ENCODE measurements at places on chromosomes 4 and X. TPM values are rescaled to one million over a fixed set of nuclear protein-coding genes. Genes with fewer than 3 reads are reported as not detected.

The VCX3B gene
- total RNA-seq, result not detected

- peak; percentile 95 for DNase-seq
These were observed 84.8 kb upstream of the PLAC1 start for GRCh38 chrX:134743091-134743490.

The CENPI gene
- 6.6 TPM for total RNA-seq

DNA sequence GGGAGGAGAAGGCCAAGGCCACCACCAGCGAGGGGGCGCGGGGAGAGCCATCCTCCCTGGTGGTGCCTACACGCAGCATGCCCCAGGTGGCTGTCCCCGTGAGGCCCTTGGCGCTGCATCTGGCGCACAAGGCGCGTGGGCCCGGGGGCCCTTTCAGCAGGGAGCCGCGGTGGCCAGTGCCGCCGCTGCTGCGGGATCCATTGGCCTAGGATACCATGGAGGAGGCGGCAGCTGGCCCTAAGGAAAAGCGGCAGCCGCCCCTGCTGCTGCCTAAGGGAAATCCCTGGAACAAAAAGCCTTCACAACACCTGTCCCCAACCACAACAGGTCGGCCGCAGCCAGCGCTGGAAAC, 1059.6 kb downstream of the TECRL start:
- DNase-seq, result no peak

GRCh38 chrX:63761639-63762038, 23.4 kb downstream of the ARHGEF9 start:
- no peak for DNase-seq

GRCh38 chr4:787561-787981, 38.4 kb downstream of the CPLX1 start:
- DNase-seq, result no peak

- DNase-seq, result no peak
These were observed 75.8 kb downstream of the JAKMIP1 start for GRCh38 chr4:6124386-6125102.

GRCh38 chr4:118918388-118918787, 29.7 kb downstream of the SYNPO2 start:
- peak; percentile 66 for DNase-seq

DNA sequence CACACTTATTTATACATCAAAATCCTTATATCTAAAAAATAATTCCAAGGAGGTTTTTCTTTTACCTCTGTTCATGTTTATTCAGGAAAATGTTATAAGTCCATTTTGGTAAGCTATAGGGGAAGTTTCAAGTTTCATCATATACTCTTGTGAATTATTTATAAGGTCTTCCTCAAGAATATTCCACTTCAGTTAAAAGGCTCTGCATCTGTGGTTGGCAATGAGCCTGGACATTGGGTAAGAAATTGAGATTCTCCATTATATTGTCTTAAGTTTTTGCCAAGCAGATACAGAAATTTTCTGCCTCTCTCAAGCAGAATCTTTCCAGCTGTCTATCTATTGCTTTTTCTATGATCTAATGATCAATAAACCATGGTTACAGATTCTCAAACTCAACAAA, 641.9 kb downstream of the NLGN4X start:
- peak; percentile 0 for DNase-seq

GRCh38 chr4:100268789-100269188, 78.5 kb upstream of the DDIT4L start:
- no peak for DNase-seq

- DNase-seq, result no peak
These were observed 59.0 kb downstream of the ING2 start for GRCh38 chr4:183563874-183564273.

- no peak for DNase-seq
These were observed 207.2 kb upstream of the CNKSR2 start for GRCh38 chrX:21167011-21167410.

- no peak for DNase-seq
These were observed 633.4 kb upstream of the AADAT start for GRCh38 chr4:170723171-170723570.

The MAMLD1 gene
- total RNA-seq, result 4.4 TPM

The SLC25A5 gene
- total RNA-seq, result 73.8 TPM

DNA sequence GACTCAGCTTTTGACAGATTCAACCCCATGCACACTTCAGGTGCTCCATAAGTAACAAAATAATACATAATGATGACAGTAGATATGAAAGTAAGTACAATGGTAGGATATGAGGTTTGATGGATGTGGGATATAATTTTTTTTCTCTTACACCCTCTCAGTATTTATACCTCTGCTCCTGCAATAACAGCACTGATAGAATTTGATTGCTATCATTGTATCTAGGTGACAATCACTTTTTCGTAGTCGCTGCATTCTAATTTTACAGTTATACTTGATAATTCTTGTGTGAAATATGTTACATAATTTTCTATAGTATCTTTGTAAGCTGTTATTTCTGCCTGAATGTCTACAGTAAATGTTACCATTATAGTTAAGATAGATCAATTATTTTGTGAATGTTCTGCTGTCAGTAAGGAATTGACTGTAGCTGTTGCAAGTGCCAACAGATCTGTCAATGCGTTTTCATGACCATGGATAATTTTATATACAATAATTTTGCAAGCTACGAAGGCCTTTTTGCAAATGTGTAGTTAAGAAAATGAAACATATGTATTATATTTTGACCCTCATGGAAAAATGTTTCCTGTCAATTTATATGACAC, 128.9 kb downstream of the BANK1 start:
- DNase-seq, result no peak

GRCh38 chr4:125350470-125351135, 35.8 kb downstream of the FAT4 start:
- peak; percentile 16 for DNase-seq

GRCh38 chr4:76830964-76831703, 66.8 kb downstream of the SOWAHB start:
- DNase-seq, result peak; percentile 72

- peak; percentile 51 for DNase-seq
These were observed 27.2 kb upstream of the SLC25A4 start for GRCh38 chr4:185115827-185116232.

- no peak for DNase-seq
These were observed 13.9 kb downstream of the UFSP2 start for GRCh38 chr4:185411849-185412248.

DNA sequence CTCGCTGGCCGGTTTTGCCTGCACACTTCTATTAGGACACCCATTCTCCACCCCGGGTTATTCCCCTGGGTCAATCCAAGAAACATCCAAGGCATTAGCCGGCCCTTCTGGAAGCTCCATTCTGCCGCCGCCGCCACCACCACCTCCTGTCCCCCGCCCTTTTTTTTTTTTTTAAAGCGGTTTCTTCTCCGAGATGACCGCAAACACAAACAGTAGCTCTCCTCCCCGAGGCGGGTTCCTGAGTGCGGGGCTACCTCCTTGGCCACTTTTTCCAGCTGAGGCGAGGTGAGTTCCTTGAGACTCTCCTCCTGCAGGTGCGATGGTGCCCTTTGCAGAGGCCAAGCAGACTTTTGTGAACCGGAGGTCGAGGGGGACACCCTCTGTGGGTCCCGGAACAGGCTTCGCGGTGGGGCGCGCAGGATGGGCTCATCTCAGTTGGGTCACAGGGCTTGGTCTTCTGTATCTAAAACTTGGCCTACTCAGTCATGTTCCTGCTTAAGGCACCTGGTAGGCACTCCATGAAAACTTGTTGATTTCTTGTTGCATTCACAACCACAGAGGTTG, 930 bp downstream of the NWD2 start:
- DNase-seq, result no peak

DNA sequence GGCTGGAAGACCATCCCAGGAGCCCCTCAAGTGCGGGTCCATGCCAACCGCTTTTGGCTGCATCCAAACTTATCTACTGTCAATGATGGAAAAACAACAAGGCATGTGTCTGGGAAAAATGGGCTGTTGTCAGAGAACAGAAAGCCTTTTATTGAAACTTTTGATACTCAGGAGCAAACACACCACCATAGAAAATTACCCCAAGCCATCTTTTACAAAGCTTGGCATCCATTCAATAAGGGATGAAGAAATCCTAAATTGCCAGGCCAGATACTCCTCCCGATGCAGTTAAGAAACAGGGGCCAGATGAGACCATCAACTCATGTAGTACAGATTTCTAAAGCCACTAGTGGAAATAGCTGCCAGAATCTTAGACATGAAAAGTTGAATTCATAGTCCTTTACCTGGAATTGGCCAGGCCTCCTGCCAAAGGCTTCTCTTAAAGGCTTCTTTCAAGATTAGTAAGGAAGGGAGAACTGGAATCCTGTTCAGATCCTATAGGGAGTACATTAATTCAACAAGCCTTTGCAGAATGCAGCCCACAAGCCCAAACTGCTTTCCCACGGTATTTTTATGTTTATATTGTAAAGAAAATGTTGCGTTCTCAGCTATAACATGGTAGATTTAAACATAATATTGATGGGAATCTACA, 145.4 kb upstream of the MAP3K15 start:
- no peak for DNase-seq

DNA sequence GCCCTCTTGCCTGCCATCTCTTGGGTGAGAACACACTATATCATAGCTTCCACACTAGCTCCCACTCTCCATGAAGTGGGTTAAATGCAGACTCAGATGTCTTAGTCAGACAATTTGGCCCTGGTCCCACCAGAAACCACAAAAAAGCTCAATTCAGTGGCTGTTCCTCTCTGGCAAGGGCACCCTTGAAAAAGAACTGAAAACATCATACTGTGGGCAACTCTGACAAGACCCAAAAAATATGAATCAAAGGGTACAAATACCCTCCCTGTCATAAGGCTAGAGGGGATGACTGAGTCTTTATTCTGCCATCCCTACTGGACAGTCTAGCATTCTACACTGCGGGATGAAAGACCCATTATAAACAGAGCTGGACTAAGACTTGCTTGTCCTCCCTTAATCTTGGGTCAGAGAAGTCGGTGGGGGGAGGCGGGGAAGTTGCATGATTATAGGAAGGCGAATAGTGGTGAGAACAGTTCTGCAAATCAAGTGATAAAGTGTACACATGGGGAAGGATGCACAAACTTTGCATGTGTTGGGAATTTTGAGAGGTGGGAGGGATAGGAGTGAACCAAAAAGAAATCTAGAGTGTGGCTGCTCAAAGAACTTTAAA, 172.1 kb downstream of the OPHN1 start:
- DNase-seq, result peak; percentile 11

GRCh38 chr4:1519787-1520661, 113.8 kb upstream of the NKX1-1 start:
- no peak for DNase-seq

- DNase-seq, result no peak
These were observed 26.7 kb downstream of the ANKRD50 start for GRCh38 chr4:124685851-124686250.

The DRD5 gene
- 0.09 TPM for total RNA-seq

The KCNE5 gene
- total RNA-seq, result 27.6 TPM

DNA sequence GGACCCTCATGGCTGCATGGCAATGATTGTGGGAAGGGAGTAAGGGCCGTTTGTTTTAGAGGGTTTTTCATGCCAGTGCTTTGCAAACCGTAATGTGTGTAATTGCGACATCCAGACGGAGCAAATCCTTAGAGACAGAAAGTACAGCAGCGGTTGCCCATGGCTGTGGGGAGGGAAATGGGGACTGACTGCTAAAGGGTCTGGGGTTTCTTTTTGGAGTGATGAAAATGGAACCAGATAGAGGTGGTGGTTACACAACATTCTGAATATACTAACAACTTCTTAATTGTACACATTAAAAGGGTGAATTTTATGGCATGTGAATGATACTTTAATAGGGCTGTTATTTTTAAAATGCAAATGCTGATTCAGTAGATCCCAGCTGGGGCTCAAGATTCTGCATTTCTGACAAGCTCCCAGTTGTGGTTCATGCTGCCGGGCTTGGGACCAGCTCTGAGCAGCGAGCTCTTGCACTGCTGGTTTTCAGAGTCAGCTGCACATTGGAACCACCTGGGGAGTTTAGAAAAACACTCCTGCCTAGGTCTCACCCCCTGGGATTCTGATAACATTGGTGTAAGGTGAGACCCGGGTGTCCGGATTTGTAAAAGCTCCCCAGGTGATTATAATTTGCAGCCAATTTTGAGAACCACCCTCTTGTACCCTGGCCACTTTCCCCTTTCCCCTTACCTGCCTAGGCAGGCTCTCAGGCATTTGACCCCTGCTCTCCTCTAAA, 47.7 kb downstream of the PRPS1 start:
- peak; percentile 42 for DNase-seq

- no peak for DNase-seq
These were observed 5.3 kb upstream of the PYURF start for GRCh38 chr4:88528861-88529260.

Measured in muscle of leg (tissue), 16 donors.